ENCODE measurements at places on chromosomes 7 and 10.

DNA sequence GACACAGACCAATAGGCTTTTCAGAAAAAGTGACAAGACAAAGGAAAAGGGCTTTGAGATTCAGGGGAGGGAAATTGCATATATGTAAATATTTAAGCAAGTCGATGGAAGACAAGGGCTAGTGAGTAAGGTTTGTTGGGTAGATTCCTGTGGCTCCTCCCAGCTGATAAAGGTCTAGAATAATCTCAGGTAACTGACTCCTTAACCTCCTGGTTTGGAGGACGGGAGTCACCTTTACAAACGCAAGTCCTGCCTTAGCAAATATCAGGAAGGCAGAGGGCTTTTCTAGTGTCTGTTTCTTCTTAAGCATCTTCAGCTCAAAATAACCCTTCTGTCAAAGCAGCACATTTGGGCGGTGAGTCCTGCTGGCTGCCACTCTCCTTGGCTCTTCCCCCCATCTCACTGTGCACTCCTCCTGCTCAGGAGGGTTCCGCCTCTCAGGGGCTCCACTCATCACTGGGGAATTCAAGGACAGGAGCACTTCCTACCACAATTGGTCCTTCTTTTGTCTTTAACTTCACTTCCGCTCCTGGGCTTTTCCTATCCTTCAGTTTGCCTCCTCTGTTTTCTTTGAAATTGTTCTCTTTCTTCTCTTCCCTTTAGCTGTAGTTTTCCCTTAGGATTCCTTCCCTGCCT, 496.3 kb upstream of the KLF6 start:
- no peaks in the 10 kb centered on the region for H3K36me3 ChIP-seq
- ATAC-seq: no peak
- H3K27me3 ChIP-seq: peaks cover 6% of the 10 kb centered on the region
- no peak overlapping the region for H3K4me3 ChIP-seq
- H3K27ac ChIP-seq: no peak overlapping the region
- H3K4me1 ChIP-seq: peaks cover 12% of the 10 kb centered on the region

GRCh38 chr10:3971713-3972112, 186.7 kb upstream of the KLF6 start:
- H3K27ac ChIP-seq: peak overlapping the region; percentile 90
- H3K27me3 ChIP-seq: no peaks in the 10 kb centered on the region
- peak overlapping the region; percentile 82 for H3K4me3 ChIP-seq
- H3K36me3 ChIP-seq: no peaks in the 10 kb centered on the region
- no peak for ATAC-seq

- H3K27me3 ChIP-seq: no peaks in the 10 kb centered on the region
- H3K27ac ChIP-seq: no peak overlapping the region
- no peak overlapping the region for H3K4me3 ChIP-seq
- no peak for ATAC-seq
- H3K36me3 ChIP-seq: no peaks in the 10 kb centered on the region
- H3K4me1 ChIP-seq: no peaks in the 10 kb centered on the region
These were observed 2.0 kb downstream of the LDB3 start for GRCh38 chr10:86670290-86670811.

- no peaks in the 10 kb centered on the region for H3K36me3 ChIP-seq
- H3K27ac ChIP-seq: no peak overlapping the region
- no peak overlapping the region for H3K4me3 ChIP-seq
- H3K27me3 ChIP-seq: no peaks in the 10 kb centered on the region
- no peaks in the 10 kb centered on the region for H3K4me1 ChIP-seq
These were observed 53.2 kb downstream of the WDFY4 start for GRCh38 chr10:48737886-48738285.

DNA sequence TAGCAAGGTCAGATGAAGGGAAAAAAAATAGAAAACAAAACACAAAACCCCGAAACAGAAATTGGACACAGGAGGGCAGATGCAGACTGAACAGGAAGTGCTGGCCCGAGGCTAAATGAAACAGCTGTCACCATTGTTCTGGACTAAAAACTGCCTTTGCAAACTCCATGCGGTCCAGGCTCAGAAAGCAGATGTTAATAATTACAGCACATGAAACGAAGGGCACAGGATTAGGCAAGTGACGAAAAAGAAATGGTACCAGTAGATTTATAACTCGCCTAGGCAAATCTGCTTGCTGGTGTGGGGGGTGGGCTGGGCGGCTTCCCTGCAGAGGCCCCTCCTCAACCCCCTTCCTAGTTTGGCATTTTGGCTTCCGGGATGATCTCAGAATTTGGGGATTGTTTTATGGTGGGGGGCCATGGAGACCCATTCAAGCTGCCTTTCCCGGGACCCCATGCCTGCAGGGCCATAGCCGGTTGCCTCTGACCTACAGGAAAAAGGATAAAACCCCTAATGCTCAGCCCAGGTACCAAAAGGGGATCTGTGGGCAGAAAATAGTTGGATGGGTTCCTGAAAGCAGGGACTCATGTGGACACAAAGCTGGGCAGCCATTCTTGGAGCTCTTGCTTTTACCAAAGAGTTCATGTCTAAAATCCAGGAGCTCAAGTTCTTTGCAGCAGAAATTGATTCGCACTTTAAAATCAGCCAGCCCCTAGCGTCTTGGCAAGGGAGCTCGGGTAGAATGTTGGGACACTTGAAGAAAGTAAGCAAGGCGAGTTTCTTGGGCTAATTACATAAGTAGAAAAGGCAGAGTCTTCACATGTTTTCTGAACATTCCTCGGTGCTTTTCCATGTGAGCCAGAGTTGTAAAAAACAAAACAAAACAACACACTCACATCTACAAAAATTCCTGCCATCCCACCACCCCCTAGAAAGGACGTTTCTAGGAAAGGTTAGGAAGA, 39.0 kb upstream of the EMX2 start:
- no peaks in the 10 kb centered on the region for H3K36me3 ChIP-seq
- H3K27me3 ChIP-seq: peaks cover 16% of the 10 kb centered on the region
- no peak for ATAC-seq
- H3K4me3 ChIP-seq: no peak overlapping the region

DNA sequence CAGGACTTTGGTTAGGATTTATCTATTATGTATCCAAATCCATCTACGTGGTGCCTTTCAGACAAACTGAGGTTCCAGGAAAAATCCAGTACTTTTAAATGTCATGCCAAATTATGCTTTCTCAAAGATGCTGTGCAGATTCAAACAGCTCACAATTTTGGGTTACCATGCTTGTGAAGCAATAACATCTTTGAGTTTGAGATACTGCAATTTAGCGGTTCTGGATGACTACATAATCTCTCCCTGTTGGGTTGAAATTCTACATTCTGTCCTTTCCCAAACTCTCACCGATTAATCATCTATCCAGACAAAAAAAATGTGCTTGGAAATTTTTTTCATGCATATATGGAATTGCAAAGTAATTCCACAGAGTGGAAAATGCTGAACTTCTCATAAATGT, 3.5 kb downstream of the RHOBTB1 start:
- no peak overlapping the region for H3K4me3 ChIP-seq
- ATAC-seq: no peak
- H3K27ac ChIP-seq: no peak overlapping the region
- peaks cover 44% of the 10 kb centered on the region for H3K27me3 ChIP-seq

GRCh38 chr10:117734731-117735405, 192.3 kb downstream of the EMX2 start:
- ATAC-seq: no peak
- no peak overlapping the region for H3K27ac ChIP-seq
- peaks cover 43% of the 10 kb centered on the region for H3K27me3 ChIP-seq
- H3K4me1 ChIP-seq: no peaks in the 10 kb centered on the region

DNA sequence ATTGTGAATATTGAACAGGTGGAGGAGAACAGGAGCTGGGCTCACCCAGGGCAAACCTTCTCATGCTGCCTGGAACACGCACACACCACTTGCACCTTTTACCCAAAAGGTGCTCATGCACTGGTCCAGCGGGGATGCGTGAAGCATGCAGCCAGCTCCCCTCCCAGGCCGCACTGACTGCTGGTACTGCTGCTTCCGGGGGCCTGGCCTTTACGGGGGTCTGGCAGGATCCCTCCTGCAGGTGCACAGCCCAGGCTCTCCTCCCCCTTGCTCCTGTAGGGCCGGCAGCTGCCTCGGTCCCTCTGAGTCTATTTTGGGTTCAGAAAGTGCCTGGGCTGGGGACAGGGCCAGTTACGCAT, 221.7 kb downstream of the DNAJB6 start:
- no peak overlapping the region for H3K27ac ChIP-seq
- H3K36me3 ChIP-seq: no peaks in the 10 kb centered on the region
- no peaks in the 10 kb centered on the region for H3K27me3 ChIP-seq
- H3K4me1 ChIP-seq: no peaks in the 10 kb centered on the region
- ATAC-seq: no peak

- H3K4me1 ChIP-seq: no peaks in the 10 kb centered on the region
- no peak overlapping the region for H3K27ac ChIP-seq
- no peak for ATAC-seq
- peaks cover 30% of the 10 kb centered on the region for H3K36me3 ChIP-seq
These were observed 52.5 kb downstream of the KLRG2 start for GRCh38 chr7:139431010-139431409.

DNA sequence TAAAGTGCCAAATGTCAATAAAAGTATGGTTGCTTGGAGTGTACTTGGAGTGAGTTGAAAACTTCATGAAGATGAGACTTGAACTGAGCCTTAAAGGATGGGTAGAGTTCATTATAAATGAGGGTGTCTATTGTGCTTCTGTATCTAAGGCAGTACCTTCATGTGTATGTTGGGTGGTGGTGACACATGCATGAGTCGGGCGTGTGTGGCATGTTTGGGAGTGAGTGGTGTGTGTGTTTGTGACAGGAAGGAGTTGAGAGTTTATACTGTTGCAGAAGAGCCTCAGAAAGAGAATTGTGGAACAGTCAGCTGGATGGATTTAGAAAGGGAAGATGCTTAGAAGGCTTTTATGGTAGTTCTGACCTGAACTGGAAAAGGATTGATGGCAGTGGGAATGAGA, 6.0 kb upstream of the ZRANB1 start:
- peaks cover 21% of the 10 kb centered on the region for H3K4me1 ChIP-seq
- H3K36me3 ChIP-seq: no peaks in the 10 kb centered on the region
- peak overlapping the region; percentile 2 for H3K27ac ChIP-seq
- H3K27me3 ChIP-seq: no peaks in the 10 kb centered on the region
- peak; percentile 97 for ATAC-seq
- no peak overlapping the region for H3K4me3 ChIP-seq

DNA sequence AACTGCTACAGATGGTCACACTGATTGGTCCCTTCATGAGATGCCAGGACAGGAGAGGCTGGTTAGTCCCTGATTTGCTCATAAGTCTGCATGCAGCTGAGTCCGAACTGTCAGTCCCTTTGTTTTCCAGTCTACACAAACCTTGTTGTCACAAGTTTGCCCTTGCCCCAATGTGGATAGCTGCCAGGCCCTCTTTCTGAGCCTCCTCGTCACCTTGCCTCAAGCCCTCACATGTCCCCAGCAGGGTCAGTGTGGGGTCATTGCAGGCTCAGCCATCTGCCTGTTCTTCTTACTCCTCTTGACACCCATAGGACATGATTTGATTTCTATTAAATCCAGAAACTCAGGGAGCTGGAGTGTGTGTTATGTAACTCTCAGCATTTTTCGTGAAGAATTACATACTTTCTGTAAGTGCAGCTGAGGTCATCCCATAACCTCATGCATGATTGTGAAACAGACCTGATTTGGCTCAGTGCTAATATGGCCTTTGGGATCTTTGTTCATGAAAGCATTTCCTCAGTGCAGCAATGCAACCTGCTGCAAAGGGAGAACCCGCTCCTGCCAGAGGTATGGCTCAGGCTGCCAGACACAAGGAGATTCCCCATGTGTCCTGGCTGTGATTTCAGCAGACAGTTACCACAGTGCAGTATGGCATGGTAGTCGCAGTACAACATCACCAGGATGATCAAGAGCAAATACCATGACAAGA, 70.0 kb upstream of the ZMIZ2 start:
- H3K4me1 ChIP-seq: no peaks in the 10 kb centered on the region
- no peak overlapping the region for H3K4me3 ChIP-seq
- peak overlapping the region; percentile 18 for H3K27ac ChIP-seq
- no peaks in the 10 kb centered on the region for H3K27me3 ChIP-seq
- H3K36me3 ChIP-seq: peaks cover 84% of the 10 kb centered on the region

GRCh38 chr10:111360260-111360925, 283.6 kb downstream of the ADRA2A start:
- no peak overlapping the region for H3K27ac ChIP-seq
- no peak for ATAC-seq
- no peaks in the 10 kb centered on the region for H3K4me1 ChIP-seq
- H3K36me3 ChIP-seq: no peaks in the 10 kb centered on the region

- H3K4me3 ChIP-seq: no peak overlapping the region
- no peaks in the 10 kb centered on the region for H3K4me1 ChIP-seq
- peaks cover 19% of the 10 kb centered on the region for H3K27me3 ChIP-seq
- ATAC-seq: no peak
These were observed 9.3 kb upstream of the OR6V1 start for GRCh38 chr7:143042790-143043271.

DNA sequence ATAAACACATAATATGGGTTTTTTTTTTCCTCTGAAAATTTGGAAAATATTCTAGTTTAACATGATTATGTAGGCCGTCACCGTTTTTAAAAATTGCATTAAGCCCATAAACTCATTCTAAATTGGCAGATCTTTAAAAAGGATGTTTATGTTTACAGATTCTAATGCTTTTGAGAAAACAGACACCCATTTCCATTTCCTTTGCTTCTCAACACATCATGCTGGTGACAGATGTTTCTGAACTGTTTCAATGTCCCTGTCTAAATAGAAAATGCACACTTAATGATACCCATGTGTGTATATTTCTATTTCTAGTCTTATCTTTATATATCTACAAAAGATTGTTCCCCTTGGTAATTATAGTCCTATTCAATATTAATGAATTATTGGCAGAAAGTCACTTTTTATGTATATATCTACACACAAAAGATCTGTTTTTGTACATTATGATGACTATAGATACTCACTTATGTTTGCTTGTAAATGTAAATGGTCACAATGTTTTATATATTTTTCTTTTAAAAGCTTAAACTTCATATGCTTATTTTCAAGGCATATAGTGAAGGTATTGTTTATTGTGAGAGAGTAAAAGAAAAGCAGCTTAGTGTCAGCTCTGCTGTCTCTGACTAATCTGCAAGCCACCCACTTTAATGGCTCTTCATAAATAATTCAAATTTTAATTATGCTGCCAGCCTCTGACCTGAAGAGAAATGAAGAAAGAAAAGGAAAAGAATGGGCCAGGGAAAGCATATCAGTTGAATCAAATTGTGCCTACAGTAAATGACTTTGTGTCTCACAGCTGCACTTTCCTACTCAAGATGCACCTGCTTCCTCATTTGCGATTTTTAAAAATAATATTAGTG, 179.4 kb downstream of the CACNA2D1 start:
- H3K27ac ChIP-seq: no peak overlapping the region
- no peaks in the 10 kb centered on the region for H3K4me1 ChIP-seq
- no peak overlapping the region for H3K4me3 ChIP-seq
- no peaks in the 10 kb centered on the region for H3K27me3 ChIP-seq
- H3K36me3 ChIP-seq: no peaks in the 10 kb centered on the region
